ENCODE measurements at places on chromosomes 3 and 15. TPM values are rescaled to one million over a fixed set of nuclear protein-coding genes. Genes with fewer than 3 reads are reported as not detected.

Gene C3orf70
- 0.04 TPM for total RNA-seq

Gene NR2F2
- total RNA-seq, result not detected

DNA sequence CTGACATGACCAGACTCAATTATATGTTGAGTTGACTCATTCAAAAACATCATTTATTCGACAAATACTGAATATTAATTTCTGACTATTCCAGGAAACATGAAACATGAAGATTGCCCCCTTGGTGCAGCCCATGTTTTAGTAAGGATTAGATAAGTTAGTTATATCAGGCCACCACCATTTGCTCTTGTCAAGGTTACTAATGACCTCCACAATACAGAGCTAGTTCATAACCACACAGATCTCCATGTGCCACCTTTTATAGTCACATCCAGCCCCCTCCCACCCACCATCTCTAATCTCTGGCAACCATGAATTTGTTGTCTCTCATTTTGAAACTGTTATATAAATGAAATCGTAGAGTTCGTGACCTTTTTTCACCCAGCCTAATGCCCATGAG lies 15.7 kb downstream of the KLHL18 start:
- DNase-seq, result no peak

Gene ABHD2
- total RNA-seq, result 41.5 TPM

DNA sequence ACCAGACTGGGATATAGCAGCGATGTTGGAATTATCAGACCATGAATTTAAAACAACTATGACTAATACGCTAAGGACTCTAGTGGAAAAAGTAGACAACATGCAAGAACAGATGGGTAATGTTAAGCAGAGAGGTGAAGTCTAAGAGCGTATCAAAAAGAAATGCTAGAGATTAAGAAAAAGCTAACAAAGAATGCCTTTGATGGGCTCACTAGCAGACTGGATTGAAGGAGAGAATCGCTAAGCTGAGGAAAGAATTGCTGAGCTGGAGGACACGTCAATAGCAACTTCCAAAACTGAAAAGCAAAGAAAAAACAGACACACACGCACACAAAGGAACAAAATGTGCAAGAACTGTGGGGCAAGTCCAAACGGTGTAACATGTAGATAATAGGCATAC lies 20.0 kb upstream of the CMTM6 start:
- DNase-seq, result no peak

DNA sequence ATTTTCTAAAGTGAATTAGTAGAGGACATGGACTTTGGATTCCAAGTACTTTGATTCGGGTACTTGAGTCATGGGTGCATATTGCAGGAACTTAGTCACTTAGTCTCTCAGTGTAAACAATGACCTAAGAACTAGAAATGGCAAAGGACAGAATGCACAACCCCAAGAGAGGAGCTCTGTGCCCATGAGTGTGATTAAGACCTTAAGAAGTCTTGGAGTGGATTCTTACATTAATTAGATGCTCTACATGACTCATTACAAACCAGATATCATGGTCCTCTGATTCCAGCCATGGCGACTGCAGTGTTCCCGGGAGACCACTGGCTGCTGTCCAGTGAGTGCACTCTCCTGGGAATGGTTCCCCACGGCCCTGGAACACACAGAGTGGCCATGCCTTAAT lies 251.5 kb downstream of the GABRG3 start:
- no peak for DNase-seq

Gene NUP210
- total RNA-seq, result 117 TPM

DNA sequence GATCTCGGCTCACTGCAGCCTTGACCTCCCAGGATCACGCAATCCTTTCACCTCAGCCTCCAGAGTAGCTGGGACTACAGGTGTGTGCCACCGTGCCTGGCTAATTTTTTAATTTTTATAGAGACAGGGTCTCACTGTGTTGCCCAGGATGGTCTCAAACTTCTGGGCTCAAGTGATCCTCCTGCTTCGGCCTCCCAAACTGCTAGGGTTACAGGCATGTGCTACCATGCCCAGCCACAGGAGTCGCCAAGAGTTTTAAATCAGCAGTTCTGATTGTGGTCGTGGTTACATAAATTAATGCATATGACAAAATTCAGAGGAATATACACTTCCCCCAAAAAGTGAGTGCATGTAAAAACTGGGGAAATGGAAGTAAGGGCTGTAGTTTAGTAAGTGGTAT lies 32.9 kb downstream of the MEGF11 start:
- no peak for DNase-seq

Gene FBXW12
- total RNA-seq, result 0.16 TPM

Gene MME
- total RNA-seq, result not detected

DNA sequence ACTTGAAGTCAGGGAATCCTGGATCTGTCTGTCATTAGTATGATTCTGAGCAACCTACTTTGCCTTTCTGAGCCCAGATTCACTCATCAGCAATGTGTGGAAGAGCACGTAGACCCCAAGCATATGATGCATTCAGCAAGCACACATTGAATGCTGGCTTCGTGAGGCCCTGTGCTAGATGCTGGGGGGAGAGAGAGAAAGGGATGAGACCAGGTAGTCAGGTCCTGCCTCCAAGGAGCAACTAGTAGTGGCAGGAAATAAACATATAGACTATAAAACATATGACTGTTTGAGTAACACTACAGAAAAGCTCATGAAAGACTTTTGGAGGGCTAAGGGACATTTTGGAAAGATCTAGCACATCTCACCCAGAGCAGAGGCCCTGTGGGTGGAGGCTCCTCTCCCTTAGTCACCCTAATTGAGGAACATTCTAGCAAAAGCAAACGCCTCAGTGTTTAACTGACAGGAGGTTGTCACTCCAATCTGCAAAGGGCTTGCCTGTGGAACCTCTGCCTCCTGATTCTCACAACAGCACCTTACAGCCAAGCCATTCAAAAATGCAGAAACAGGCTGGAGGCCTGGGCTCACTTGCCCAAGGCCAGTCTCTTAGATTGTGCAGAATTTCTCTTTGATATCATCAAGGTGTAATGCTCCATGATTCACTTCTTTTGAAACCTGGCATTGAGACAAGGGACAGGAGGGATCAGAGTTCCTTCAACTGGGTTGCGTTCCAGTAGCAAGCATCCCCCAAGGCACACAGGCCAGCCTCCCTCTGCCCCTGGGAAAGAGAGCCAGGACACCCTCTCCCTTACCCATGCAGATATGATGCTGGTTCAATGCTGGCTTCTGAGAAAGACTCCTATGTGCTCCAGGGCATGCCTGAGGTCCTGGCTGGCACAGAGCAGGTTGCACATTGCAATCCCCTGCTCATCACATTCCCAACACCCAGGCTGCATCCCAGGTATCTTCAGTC lies 26.1 kb downstream of the STARD5 start:
- DNase-seq, result peak; percentile 73

GRCh38 chr3:61824553-61825135 lies 263.3 kb downstream of the PTPRG start:
- no peak for DNase-seq

Gene BAHD1
- total RNA-seq, result 16.7 TPM

Gene SERPINI2
- not detected for total RNA-seq

GRCh38 chr15:68353421-68354135 lies 76.0 kb downstream of the FEM1B start:
- no peak for DNase-seq

DNA sequence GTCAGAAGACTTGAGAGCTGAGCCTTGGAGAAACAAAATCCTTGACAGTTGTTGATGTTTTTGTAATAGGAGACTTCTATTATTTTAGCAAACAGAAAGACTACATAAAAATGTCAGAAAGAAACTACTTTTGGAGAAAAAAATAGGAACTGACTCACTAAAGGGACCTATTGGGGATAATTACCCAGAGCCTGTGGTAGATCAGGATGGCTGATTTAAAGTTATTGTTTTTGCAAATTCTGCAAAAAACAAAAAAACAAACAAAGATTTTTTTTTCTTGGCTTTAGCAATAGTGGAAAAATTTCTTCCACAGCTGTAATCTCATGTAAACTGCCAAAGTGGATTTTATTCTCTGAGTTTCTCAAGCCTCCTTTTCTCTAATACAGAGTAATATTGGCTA lies 101.5 kb upstream of the SATB1 start:
- DNase-seq, result no peak

GRCh38 chr15:89358435-89358754 lies 23.8 kb upstream of the POLG start:
- no peak for DNase-seq

Gene DUOX1
- 0.11 TPM for total RNA-seq

- no peak for DNase-seq
Observed at GRCh38 chr3:119681279-119681678, 4.1 kb upstream of the COX17 start.

- DNase-seq, result peak; percentile 94
Observed at GRCh38 chr15:31347067-31347975, 20.7 kb downstream of the KLF13 start.

- no peak for DNase-seq
Observed at GRCh38 chr3:25727316-25727715, 55.9 kb downstream of the NGLY1 start.

DNA sequence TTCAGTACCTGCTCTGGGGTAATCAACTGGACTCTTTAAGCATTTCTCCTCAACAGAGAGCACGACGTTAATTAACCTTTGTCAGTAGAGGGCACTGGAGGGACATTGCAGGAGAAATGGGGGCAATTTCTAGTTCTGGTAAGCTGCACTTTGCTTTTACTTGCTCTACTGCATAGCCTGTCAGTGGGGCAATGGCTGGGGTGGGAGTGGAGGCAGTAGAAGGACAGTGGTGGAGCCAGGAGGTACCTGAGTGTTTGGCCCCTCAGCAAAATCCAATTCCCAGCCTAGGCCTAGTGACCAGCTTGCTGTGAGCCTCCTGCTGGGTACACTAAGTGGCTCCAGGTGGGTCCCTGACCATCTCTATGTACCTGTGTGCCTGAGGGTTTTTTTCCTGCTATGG lies 18.3 kb upstream of the MED12L start:
- DNase-seq, result peak; percentile 17

DNA sequence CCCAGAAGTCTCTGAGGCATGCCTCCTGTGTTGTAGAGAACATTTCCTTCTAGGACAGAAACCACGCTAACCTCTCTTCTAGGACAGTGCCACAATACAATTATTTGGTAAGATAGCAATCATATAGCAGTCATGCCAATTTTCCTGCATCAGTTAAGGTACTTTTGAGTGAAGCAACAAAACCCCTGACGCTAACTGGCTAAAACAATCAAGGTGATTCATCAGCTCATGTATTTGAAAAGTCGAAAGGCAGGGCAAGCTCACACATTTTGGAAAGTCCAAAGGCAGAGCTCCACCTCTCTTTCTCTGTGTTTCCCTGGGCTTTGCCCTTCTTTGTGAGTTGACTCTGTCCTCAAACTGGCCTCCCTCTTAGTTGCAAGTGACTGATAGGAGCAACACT lies 10.1 kb downstream of the TERC start:
- no peak for DNase-seq

Gene CLDN11
- not detected for total RNA-seq

DNA sequence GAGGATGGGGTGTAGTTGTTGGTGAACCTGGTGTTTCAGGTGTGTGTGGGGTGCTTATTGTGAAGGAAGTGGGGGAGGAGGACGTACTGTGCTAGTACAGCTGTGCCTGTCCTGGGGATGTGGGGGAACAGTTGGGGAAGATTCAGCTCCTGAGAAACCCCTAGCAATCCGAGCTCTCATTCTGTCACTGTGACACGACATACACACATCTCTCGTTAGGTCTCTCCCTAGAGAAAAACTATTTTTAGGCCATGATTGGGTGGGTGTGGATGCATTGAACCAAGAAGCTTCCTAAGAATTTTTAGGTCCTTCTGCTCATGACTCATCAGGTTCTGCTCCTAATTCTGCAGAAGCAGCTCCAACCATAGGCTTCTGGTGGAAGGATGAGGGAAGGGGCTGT lies 54.3 kb downstream of the SLC30A4 start:
- DNase-seq, result no peak

Gene STAB1
- 0.09 TPM for total RNA-seq

Gene SRGAP3
- 1.5 TPM for total RNA-seq

DNA sequence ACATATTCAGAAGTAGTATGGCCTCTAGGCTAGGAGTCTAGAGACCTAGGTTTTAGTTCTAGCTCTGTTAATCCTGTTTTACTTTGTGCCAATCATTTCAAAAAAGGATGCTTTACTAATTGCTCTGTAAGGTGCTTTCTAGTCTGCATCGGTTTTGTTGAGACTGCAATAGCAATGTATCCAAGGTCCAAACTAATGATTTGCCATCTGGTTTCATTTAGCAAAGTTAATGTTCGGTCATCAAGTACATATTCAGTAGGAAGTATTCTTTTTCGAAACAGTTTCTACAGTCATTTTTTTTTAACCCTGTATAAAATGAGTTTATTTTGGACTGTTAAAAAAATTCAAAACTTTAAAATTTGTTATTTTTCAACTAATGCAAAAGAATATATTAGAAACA lies 2.0 kb upstream of the GALK2 start:
- no peak for DNase-seq

GRCh38 chr3:115624029-115624741 lies 875 bp downstream of the GAP43 start:
- no peak for DNase-seq

Gene CYP11A1
- total RNA-seq, result not detected

Gene GMNC
- total RNA-seq, result not detected

DNA sequence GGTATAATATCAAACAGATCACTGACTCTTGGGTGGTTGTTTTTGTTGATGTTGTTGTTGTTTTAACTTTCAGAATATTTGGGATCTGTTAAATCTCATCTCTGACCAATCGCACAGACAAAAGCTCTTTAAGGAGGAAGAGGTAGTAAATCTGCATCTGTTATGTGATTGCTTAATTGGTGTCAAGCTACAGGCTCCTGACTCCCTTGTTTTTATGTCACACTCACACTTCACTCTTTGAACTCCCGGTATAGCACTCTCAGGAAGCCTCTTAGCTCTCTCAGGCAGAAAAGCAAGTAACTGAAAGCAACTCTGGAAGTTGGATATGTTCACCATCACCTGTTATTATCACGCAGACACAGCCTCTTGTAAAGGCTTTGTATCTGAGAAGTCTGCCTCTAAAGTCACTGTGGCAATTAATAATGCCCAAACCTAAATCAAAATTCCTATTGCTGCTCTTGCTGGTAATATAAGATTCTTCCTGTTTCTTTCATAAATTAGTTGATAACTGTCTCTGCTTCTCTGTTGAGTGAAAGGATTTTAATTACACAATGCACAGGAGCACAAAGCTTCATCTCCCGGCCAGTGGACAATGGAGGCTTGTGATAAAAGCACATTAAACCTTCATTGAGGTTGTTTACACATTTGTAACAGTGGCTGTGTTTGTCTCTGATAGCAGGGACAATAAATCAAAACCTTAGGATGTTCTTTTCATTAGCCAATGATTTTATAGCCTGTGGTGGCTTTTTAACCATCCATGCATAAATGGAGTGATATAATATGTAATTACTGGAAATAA lies 576.7 kb downstream of the MFSD1 start:
- DNase-seq, result no peak

Gene EFCC1
- 0.19 TPM for total RNA-seq

GRCh38 chr3:94081884-94082283 lies 19.0 kb downstream of the NSUN3 start:
- DNase-seq, result no peak

DNA sequence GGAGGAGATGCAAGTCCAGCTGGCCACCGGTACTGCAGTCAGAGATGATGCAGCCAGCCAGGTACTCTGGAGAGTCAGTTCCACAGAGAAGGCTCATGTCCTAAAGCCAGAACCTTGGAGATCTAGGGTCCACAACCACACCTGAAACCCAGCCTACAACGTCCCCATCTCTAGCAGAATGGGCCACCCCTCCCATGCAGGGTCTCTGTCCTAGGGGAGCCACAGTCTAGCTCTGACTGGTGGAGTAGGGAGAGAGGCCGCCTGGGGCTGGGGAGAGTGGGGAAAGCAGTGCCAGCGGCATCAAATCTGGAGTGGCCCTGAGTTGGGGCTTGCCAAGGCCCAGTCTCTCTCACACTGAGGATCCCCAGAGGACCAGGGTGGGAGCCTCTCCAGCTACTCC lies 43.5 kb downstream of the PTH1R start:
- DNase-seq, result no peak
